Natural killer cell treated with Interleukin-12 subunit alpha and Interleukin-12 subunit beta and Interleukin-15 and Interleukin-18, amount 100 ng/mL, for 72 hours (primary cell): ENCODE measurements at places on chromosomes 7 and 10.

DNA sequence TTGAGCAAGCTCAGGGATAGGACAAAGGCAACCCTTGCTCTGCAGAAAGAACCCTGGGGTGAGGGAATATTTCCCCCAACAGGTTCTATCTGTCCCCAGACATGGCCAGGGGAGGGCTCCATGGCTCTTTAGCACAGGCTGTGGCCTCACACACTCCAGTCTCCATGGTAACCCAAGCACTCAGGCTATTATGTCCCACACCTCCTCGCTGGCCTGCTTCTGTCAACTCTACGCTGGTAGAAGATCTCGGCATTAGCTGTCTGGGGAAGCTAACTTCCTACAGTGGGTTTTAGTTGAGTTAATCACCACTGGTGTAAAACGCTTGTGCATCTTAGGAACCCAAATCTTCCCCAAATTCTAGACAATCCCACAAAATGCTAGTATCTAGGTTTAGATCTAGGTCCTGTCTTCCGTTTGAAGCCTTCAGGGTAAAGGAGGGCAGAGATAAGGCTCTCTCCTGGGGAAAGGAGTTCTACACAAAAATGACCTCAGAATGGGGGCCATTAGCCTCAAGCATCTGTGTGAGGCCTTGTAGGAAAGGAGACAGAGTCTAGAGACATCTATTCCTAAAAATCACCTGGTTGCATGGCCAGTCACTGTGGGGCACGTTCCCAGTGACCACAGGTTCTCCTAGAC, 36.7 kb upstream of the SLIT1 start:
- no peak overlapping the region for H3K27ac ChIP-seq
- no peak overlapping the region for H3K4me3 ChIP-seq
- H3K4me1 ChIP-seq, result peaks cover 18% of the 10 kb centered on the region
- peaks cover 22% of the 10 kb centered on the region for H3K36me3 ChIP-seq

DNA sequence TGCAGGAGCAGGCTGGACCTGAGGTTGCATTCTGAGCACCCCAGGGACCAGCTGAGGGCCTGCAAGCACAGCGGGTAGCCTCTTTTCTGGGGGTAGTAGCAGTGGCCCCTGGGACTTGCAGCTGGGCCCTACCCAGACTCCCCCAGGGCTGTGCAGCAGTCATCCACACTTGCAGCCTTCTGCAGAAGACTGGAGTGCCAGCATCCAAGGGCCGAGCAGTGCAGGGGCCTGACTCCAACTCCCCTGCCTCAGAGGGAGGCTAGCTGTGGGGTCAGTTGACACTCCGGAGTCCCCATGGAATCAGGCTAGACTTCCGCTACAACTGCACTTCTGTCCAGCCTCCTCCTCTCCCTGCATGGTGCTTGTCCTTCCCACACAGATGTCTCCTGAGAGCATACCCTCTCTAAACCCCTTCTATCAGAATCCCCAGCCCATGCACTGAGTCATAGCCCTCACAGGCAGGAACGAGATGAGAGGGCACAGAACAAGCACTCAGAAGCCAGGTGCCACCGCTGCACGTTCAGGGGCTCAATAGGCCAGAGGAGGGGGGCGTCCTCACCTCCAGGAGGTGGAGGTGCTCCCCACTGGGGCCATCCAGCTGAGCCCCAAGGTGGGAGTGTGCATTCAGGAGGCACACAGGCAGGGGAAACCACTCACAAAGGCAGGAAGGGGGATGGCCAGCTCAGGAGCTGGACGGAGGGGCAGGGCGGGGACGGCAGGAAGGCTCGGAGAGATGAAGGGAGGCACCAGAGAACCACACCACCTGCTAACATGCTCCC, 7.5 kb downstream of the RASGEF1A start:
- peaks cover 12% of the 10 kb centered on the region for H3K4me1 ChIP-seq
- H3K4me3 ChIP-seq, result no peak overlapping the region
- DNase-seq, result no peak
- no peaks in the 10 kb centered on the region for H3K36me3 ChIP-seq

DNA sequence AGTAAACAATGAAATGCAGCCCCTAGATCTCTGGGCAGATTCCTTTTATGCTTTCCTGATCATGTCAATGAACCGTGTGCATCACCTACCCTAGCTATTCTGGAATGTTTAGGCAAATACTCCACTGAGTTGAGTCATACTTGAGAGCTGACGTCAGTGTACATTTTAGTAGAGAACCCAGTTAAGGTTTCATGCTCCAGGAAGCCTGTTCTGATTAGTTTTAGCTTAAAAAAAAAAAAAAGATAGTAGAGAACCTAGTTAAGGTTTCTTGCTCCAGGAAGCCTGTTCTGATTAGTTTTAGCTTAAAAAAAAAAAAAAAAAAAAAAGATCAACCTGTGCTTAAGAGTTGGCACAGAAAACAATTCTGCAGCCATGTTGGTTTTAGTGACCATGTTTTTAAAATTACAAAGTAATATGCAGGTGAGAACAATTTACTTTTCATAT, 3.7 kb upstream of the MCU start:
- no peak overlapping the region for H3K27ac ChIP-seq
- no peaks in the 10 kb centered on the region for H3K36me3 ChIP-seq
- peaks cover 18% of the 10 kb centered on the region for H3K4me1 ChIP-seq
- no peak overlapping the region for H3K4me3 ChIP-seq

DNA sequence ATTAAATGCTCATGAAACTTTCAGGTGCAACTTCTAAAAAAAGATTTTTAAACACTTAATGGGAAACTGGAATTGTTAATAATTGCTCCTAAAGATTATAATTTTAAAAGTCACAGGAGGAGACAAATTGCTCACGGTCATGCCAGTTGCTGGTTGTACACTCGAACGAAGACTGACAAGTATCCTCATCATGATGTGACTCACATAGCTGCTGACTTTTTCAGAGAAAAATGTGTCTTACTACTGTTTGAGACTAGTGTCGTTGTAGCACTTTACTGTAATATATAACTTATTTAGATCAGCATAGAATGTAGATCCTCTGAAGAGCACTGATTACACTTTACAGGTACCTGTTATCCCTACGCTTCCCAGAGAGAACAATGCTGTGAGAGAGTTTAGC, 79.3 kb downstream of the ITGB8 start:
- no peak for DNase-seq
- no peak overlapping the region for H3K4me3 ChIP-seq
- H3K4me1 ChIP-seq, result no peaks in the 10 kb centered on the region
- no peaks in the 10 kb centered on the region for H3K36me3 ChIP-seq

GRCh38 chr7:93980744-93981479, 23.2 kb downstream of the BET1 start:
- no peak for DNase-seq
- H3K27me3 ChIP-seq, result peaks cover 7% of the 10 kb centered on the region

GRCh38 chr10:48951707-48952106, 12.1 kb upstream of the LRRC18 start:
- H3K27ac ChIP-seq, result no peak overlapping the region
- peaks cover 4% of the 10 kb centered on the region for H3K27me3 ChIP-seq
- DNase-seq, result no peak

DNA sequence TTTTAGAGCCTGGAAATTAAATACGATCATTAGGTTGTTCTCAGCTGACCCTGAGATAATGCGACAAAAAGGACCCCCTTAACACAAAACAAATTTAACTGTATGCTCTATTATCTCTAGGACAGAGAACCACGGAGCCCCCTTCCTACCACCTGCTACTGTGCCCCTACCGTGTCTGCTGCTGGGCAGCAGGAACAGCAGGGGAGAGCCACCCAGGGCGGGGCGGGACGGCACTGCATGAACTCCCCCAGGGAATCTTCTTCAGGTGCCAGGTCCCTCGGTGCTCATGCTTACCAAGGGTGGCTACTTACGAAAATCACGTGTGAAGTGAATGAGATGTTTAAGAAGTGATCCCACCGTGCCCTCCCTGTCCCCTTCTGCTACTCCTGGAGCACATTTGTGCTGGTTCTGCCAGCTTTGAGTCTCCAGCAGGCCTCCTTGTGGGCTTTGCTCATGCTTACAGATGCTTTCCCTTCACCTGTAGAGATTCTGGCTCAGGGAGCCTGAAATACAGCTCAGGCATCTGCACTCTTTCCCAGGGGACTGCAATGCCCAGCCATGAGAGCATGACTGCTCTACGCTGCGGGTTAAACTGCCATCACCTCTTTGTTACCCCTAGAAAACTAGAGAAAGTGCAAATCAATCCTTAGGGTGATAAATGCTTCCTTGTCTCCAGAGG, 59.9 kb downstream of the MRPL32 start:
- H3K27ac ChIP-seq, result no peak overlapping the region
- no peaks in the 10 kb centered on the region for H3K4me1 ChIP-seq
- no peaks in the 10 kb centered on the region for H3K36me3 ChIP-seq
- no peak overlapping the region for H3K4me3 ChIP-seq
- H3K27me3 ChIP-seq, result peaks cover 25% of the 10 kb centered on the region

GRCh38 chr7:87933605-87933952, 472 bp upstream of the ADAM22 start:
- no peak for DNase-seq
- H3K27me3 ChIP-seq, result peaks cover 19% of the 10 kb centered on the region
- no peaks in the 10 kb centered on the region for H3K36me3 ChIP-seq
- no peak overlapping the region for H3K27ac ChIP-seq
- peaks cover 6% of the 10 kb centered on the region for H3K4me1 ChIP-seq
- H3K4me3 ChIP-seq, result peak overlapping the region; percentile 84

DNA sequence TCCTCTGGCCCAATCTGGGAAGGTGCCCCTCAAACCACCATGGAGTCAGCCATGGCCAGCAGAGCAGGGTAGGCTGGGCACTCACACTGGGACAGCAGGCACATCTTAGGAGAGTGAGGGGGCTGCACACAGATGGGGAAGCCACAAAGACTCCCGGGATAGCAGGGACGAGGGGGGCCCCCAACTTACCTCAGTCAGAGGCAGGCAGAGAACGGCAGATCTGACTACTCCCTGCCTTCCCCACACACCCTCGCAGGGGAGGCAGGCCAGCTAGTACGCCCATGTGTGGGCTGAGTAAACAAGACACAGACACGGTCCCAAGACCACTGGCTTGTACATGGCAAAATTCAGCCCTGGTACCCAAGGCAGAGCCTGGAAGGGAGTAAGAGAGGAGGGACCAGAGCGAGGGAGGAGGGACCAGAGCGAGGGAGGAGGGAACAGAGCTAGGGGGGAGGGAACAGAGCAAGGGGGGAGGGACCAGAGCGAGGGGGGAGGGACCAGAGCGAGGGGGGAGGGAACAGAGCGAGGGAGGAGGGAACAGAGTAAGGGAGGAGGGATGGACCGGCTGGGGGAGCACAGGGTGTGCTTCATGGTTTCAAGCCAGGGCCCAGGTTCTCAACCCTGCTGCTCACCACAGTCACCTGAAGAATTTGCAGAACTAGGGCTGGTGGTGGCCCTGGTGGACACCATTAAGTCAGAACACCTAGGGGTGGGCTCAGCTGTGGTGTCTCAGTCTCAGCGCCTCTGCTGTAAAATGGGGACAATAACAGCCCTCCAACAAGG, 73.8 kb downstream of the RGS10 start:
- no peak for DNase-seq
- no peaks in the 10 kb centered on the region for H3K36me3 ChIP-seq
- peaks cover 9% of the 10 kb centered on the region for H3K4me1 ChIP-seq
- H3K4me3 ChIP-seq, result no peak overlapping the region

- peak overlapping the region; percentile 79 for H3K27ac ChIP-seq
- peaks cover 41% of the 10 kb centered on the region for H3K4me1 ChIP-seq
- DNase-seq, result no peak
- H3K27me3 ChIP-seq, result no peaks in the 10 kb centered on the region
Measured at GRCh38 chr7:151010307-151011096, 13.8 kb downstream of the ATG9B start.

DNA sequence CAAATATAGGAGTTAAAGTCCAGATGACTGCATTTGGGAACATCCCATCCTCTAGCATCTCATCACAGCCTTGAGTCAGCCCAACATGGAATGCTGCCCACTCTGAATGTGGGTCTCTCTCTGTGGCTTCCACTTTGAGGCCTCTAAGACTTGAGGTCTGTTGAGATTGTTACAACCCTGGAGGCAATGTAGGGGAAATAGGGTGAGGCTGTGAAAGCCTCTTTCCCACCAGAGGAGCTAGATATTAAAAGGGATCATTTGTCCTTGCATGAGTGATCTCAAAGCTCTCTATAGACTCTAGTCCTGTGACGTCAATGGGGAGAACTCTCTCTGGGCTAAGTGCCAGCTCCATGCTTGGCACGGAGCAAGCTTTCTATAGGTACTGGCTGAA, 6.4 kb upstream of the GOLGA7B start:
- no peak for DNase-seq
- peaks cover 11% of the 10 kb centered on the region for H3K4me1 ChIP-seq
- H3K36me3 ChIP-seq, result no peaks in the 10 kb centered on the region
- no peak overlapping the region for H3K4me3 ChIP-seq

DNA sequence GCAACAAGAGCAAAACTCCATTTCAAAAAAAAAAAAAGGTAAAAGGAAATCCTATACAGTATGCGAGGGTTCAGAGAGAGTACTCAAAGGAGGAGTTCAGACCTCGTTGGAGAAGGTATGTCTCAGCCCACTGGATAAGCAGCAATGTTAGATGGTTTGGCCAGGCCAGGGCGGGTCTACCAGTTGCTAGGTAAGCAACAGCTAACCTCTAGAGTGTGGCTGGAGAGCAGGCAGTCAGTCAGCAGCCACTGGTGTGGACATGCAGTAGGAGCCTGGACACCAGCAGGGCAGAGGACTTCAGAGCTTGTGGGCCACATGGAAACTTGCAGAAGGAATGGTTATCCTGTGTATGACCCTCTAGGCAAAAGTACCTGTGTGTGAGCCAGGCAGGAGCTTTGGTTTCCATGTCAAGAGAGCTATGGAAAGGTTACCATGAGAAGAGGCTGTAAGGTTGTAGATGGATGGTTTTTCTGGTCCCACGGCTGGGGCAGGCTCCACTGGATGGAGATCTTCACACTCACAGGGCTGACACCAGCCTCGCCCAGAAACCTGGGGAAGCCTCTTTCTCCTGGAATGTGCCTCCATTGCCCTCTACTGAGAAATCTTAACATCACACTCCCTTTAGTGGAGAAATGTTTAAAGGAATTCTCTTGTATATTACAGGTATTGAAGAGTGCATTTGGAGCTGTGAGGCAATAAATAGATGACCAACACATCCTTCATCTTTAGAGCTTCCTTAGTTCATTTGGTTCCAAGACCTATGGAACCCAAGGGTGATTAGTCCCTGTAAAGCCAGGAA, 63.6 kb downstream of the CCDC186 start:
- no peak overlapping the region for H3K27ac ChIP-seq
- no peak overlapping the region for H3K4me3 ChIP-seq
- peaks cover 7% of the 10 kb centered on the region for H3K27me3 ChIP-seq
- H3K36me3 ChIP-seq, result no peaks in the 10 kb centered on the region
- no peak for DNase-seq

- no peak for DNase-seq
- H3K4me1 ChIP-seq, result no peaks in the 10 kb centered on the region
- no peaks in the 10 kb centered on the region for H3K27me3 ChIP-seq
Measured at GRCh38 chr7:91373111-91373800, 109.0 kb downstream of the FZD1 start.

DNA sequence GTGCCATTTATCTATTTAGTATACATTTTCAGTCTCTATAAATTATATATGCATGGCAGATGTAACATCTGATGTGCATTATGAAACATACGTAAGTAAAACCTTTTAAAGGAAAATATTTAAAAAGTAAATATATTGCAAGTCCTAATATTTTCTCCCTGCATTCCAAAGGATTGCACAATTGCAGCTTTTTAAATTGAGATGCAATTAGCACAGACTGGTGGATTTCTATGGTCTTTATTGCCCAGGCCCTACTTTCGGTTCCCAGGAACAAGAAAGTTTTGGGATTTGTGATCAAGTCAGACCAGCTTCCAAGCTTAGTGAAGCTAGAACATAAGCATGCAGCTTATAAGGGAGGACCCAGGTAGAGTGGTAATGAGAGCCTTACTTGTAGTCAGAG, 337.8 kb downstream of the NRG3 start:
- no peak for DNase-seq
- H3K27me3 ChIP-seq, result no peaks in the 10 kb centered on the region
- no peaks in the 10 kb centered on the region for H3K4me1 ChIP-seq
- H3K36me3 ChIP-seq, result no peaks in the 10 kb centered on the region
- H3K4me3 ChIP-seq, result no peak overlapping the region
- no peak overlapping the region for H3K27ac ChIP-seq
